ENCODE measurements at places on chromosomes 5 and 9. TPM values are rescaled to one million over a fixed set of nuclear protein-coding genes. Genes with fewer than 3 reads are reported as not detected.

- DNase-seq, result no peak
Measured at GRCh38 chr5:127153031-127153430, 79.7 kb upstream of the C5orf63 start.

- DNase-seq, result peak; percentile 35
Measured at GRCh38 chr5:6453937-6454560, 5.4 kb downstream of the UBE2QL1 start.

- no peak for DNase-seq
Measured at GRCh38 chr9:82091610-82092009, 103.0 kb downstream of the SPATA31D1 start.

GRCh38 chr9:36551129-36551528 is 21.6 kb upstream of the MELK start:
- no peak for DNase-seq

DNA sequence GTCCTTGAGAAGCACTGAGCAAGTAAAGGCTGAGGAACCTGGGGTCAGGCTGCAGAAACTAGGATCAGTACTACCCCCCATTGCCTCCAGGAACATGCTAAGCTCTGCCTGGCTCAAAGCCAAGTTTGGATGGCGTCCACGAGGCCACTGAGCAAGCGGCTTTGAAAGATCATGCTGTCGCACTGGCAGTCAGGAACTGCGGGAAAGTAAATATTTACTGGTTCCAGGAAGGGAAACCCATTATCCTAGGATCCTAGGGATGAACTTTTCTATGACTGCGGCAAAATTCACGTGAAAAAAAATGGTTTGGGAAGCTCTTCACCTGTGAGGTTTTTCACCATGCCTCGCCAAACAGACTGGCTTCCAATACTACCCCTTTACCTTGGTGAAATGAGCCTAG is 75.3 kb upstream of the PJA2 start:
- DNase-seq, result peak; percentile 19

DNA sequence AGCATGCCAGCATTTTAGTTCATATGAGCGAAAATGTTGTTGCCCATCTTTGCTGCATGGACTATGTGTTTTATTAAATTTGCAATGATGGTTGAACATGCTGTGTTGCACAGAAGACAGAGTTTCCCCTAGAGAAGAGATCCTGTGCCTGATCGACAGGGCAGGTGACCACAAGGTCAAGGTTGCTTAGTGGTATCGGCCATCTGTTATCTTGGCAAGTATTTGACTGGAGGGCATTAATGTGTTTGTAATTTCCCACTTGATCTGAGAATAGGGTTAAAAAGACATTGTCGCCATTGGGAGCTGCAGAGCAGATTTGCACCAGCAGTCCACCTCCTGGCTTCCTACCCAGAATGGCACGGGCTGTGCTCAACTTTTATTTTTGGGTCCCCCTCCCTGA is 1523.6 kb upstream of the WWC1 start:
- DNase-seq, result no peak

DNA sequence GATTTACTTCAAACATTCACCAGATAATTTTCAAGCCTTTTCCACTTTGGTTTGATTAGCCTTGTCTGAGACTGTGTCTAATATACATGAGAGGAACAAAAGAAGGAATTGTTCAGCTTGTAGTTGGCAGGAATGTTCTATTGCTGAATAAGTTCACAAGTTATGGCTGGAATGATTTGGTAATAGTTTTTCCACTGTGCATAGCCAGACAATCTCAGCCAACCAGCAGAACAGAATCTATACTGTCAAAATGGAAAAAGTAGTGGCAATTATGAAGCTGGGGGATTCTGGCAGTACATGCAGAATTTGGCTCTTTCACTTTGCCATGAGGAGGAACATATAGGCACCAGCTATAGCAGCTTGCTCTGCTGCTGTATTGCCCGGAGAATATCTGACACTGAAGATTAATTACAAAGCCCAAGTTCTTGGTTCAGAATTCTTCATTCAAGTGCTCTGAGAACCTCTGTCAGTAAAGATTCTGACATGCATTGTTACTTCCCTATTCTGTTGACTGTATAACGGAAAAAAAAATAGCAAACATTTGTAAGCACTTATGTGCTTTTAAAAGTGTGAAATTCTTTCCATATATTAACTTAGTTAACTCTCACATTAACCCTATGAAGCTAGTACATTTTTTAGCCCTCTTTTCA is 150.6 kb downstream of the PRR16 start:
- DNase-seq, result no peak

GRCh38 chr9:104858846-104859245 is 69.1 kb downstream of the ABCA1 start:
- no peak for DNase-seq

- DNase-seq, result no peak
Measured at GRCh38 chr5:97601651-97602050, 418.6 kb upstream of the RIOK2 start.

Gene GLRA1
- not detected for total RNA-seq

Gene PFN3
- not detected for total RNA-seq

Gene CACFD1
- 12.6 TPM for total RNA-seq

Measured in gastrocnemius medialis (tissue), 4 donors.